Pancreas (tissue), 10 donors: ENCODE measurements at places on chromosomes 5 and 9. TPM values are rescaled to one million over a fixed set of nuclear protein-coding genes. Genes with fewer than 3 reads are reported as not detected.
A peak's percentile ranks its signal among the peaks of the same experiment; 100 is the strongest.

IL13 gene
- total RNA-seq = not detected

SPINK4 gene
- total RNA-seq = not detected

GRCh38 chr5:94304146-94304545, 314.3 kb downstream of the KIAA0825 start:
- no peak overlapping the region for H3K4me3 ChIP-seq
- H3K36me3 ChIP-seq = no peaks in the 10 kb centered on the region

GRCh38 chr9:22537721-22538120, 91.1 kb downstream of the DMRTA1 start:
- no peaks in the 10 kb centered on the region for H3K36me3 ChIP-seq
- no peak for DNase-seq
- no peaks in the 10 kb centered on the region for H3K27me3 ChIP-seq
- H3K27ac ChIP-seq = no peak overlapping the region

- H3K4me1 ChIP-seq = no peaks in the 10 kb centered on the region
- no peaks in the 10 kb centered on the region for H3K27me3 ChIP-seq
- DNase-seq = peak; percentile 73
- no peak overlapping the region for H3K27ac ChIP-seq
- H3K36me3 ChIP-seq = no peaks in the 10 kb centered on the region
Measured at GRCh38 chr9:137462986-137463930, 4.1 kb upstream of the NSMF start.

GRCh38 chr5:92979716-92980115, 601.3 kb downstream of the NR2F1-AS1 start:
- no peak for DNase-seq
- H3K36me3 ChIP-seq = no peaks in the 10 kb centered on the region
- H3K27ac ChIP-seq = no peak overlapping the region
- H3K4me3 ChIP-seq = no peak overlapping the region
- no peaks in the 10 kb centered on the region for H3K4me1 ChIP-seq

GNA14 gene
- total RNA-seq = 1.9 TPM

GABBR2 gene
- total RNA-seq = not detected

DNA sequence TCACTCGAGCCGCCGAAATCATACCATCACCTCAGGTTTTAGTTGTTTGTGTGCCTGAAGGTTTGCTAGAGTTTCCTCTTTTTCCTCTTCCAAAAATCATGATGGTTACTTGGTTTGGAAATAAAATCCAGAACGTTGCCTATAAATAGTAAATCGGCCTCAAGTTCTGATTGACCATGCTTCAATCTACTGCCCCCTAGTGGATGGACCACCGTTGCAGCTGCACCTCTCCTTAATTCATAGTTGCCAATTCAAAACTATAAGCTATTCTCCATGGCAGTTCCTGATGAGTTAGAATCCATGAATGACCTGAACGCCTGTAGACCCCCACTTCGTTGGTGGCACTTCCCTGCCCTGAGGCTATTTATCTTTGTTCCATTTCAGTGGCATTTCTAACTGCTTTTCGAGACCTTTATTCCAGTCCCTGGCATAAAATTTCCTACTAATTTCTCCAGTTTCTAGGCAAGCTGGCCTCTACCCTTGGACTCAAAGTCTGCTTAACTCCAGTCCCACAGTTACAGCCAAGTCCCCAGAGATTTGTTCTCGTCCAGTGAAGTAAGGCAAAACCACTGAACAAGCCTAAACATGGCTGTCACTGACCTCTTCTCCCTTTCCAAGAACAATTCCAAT, 422.6 kb downstream of the EFNA5 start:
- H3K27me3 ChIP-seq = no peaks in the 10 kb centered on the region
- peak; percentile 53 for DNase-seq

GRCh38 chr5:150159741-150160179, 4.1 kb upstream of the PDGFRB start:
- DNase-seq = no peak
- no peaks in the 10 kb centered on the region for H3K27me3 ChIP-seq
- H3K4me3 ChIP-seq = no peak overlapping the region
- no peaks in the 10 kb centered on the region for H3K36me3 ChIP-seq
- no peaks in the 10 kb centered on the region for H3K4me1 ChIP-seq
- H3K27ac ChIP-seq = no peak overlapping the region

DNA sequence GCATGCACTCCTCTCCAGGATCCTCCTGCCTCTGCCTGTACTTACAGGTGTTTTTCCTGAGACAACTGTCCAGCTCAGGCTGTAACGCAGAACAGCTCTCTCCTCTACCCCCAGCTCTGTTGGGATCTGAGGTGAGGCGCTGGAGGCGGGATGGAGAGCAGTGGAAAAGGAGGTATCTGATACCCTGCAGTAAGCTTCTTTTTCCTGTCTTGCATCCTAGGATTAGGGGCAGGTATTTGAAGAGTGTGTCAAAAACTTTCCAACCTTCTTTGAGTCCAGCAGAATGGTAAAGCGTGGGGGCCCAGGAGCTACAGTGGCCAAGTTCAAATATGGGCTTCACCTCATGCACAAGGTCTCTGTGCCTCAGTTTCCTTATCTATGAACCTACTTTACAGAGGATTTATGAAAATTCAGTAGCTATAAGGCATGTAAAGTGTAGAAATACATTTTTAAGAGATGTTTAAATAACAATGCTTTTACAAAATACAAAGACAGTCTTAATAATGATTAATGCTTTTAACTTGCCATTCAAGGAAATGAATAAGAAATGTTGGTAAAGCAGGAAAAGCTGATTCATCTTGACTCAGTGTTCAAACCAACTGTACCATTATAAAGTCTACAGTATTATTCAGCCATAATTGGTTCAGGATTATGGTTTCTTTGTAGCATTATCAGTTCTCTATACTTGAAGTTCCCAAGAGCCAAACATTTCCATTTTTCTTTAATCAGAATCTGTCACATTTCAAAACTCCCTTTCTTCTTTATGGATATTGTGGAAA, 26.1 kb downstream of the MAP1B start:
- H3K36me3 ChIP-seq = no peaks in the 10 kb centered on the region
- H3K27ac ChIP-seq = no peak overlapping the region
- no peak for DNase-seq
- H3K4me1 ChIP-seq = peaks cover 5% of the 10 kb centered on the region
- H3K4me3 ChIP-seq = no peak overlapping the region

DNA sequence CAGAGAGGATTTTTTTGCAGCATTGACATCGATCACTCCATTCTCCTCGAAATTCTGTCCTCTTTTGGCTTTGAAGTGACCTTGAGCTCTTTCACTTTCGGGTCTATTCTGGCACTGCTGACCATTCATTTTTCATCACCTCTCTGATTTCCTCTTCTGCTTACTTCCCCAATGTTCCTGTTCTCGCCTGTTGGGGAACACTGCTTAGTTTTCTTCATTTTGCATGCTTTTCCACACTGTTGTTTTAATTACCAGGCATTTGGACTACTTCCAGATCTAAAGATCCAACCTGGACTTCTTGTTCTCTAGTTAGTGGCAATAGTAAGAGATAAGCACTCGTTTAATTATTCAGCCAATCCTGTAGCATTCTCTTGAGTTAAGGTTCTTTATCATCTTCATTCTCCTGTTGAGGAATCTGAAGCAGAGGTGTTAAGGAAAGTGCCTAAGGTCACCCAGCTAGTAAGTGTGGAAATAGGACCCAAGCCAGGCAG, 53.4 kb downstream of the MAN2A1 start:
- H3K36me3 ChIP-seq = no peaks in the 10 kb centered on the region
- H3K4me1 ChIP-seq = peaks cover 7% of the 10 kb centered on the region
- no peaks in the 10 kb centered on the region for H3K27me3 ChIP-seq

DNA sequence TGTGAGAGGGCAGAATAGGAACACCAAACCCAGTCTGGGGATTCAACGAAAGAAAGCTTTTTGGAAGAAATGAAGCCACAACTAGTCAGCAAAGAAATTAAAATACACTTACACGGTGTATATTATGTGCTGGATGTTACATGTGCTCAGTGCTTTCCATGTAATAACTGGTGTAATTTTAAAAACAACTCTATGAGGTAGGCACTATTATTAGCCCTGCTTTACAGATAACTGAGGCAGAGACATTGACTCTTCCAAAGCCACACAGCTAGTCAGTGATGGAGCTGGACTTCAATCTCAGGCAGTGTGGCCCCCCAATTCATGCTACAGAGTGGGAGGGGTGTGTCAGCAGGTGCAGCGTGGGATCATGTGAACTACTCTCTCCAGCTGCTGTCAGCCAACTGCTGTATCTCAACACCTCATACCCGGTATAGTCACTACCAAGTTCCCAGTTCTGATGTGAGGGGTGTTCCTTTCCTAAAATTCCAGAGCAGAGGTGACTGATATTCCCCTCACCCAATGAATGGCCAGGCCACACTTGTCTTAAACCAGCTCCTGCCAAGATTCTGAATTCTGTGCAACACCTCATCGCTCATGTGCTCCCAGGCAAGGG, 33.8 kb upstream of the TJP2 start:
- no peak for DNase-seq
- H3K4me3 ChIP-seq = no peak overlapping the region
- H3K27me3 ChIP-seq = no peaks in the 10 kb centered on the region
- H3K36me3 ChIP-seq = no peaks in the 10 kb centered on the region
- no peak overlapping the region for H3K27ac ChIP-seq

DNA sequence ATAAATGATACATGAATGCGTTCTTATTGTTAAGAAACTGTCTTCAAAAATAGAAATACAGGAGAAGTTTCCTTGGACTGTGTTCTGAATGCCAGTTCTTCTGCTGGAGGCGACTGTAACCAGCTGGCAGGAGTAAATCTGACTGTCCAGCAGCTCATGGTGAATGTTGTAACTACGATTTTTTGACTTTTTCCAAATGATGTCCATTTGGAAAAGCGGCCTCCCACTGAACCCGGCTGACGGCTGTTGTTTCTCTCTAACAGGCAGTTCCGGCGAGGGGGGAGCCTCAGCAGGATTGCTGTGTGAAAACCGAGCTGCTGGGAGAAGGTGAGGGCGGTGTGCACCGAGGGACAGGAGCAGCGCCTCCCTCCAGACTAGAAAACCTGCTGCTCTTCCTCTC, 91.9 kb downstream of the EHMT1 start:
- H3K36me3 ChIP-seq = no peaks in the 10 kb centered on the region
- no peak overlapping the region for H3K4me3 ChIP-seq
- H3K27me3 ChIP-seq = no peaks in the 10 kb centered on the region
- no peaks in the 10 kb centered on the region for H3K4me1 ChIP-seq
- no peak for DNase-seq
- no peak overlapping the region for H3K27ac ChIP-seq

DNA sequence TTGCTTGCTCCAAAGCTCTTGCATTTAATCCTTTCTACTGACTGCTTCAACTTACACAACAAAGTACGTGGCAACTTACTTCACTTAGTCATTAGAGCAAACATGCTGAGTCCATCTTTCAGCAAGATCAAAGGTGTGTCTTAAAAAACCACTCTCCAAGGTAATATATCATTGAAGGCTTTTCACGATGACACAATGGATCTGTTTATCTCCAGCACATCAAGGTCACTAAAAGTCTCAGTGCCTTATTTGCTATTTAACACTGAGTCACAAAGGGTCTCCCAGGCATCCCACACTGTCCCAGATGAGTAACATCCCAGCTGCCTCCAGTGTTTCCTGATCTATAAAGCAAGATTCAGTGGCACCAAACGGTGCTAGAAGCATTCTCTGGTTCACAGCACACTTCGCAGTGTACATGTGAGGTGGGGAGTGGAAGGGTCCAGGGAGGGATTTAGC, 3.7 kb upstream of the CLK4 start:
- no peaks in the 10 kb centered on the region for H3K27me3 ChIP-seq
- H3K36me3 ChIP-seq = no peaks in the 10 kb centered on the region
- no peak overlapping the region for H3K4me3 ChIP-seq
- H3K4me1 ChIP-seq = no peaks in the 10 kb centered on the region

DNA sequence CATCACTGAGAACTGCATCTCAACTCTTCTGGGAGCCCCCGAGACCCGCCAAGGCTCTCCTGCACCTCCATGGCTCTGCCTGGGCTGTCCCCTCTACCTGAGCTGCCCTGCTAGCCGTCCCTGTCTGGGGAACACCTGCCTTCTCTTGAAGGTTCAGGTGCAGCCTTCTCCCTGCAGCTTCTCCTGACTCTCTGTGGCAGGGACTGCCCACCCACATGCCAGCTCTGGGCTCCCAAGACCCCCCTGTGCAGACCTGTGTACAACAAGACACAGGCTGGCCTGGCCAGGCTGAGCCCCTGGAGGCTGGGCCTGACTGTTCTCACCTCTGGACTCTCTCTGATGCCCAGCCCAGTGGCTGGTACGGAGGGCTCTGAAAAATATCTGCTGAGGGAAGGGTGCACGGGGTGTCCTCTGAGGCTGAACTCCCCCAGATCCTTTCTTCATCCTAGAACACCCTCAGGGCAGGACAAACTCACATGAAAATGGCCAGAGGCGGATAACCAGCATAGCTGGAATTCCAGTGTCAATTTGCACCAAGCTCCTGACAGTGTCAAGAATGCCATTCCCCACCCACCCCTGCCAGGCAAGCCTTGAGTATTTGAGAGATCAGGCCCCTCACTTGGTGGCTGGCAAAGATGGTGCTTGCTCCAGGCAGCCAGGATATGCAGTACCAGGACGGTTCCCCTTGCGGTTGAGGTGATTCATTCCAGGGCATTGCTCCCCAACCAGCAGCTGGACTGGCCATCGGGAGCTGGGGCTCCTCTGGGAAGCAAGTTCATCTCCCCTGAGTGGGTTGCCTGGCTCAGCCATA, 40.9 kb upstream of the SLC25A51 start:
- no peak overlapping the region for H3K4me3 ChIP-seq
- H3K36me3 ChIP-seq = peaks cover 32% of the 10 kb centered on the region
- no peak for DNase-seq
- no peaks in the 10 kb centered on the region for H3K4me1 ChIP-seq
